Heart right ventricle (tissue), 16 donors: ENCODE measurements at places on chromosomes 6 and 20. TPM values are rescaled to one million over a fixed set of nuclear protein-coding genes. Genes with fewer than 3 reads are reported as not detected.

Gene TMEM74B
- 1.7 TPM for total RNA-seq

Gene PCMT1
- 147 TPM for total RNA-seq

Gene CYP39A1
- total RNA-seq: 4.1 TPM

Gene OTOR
- total RNA-seq: not detected

Gene RAET1L
- not detected for total RNA-seq

Gene SLC52A3
- total RNA-seq: 4.3 TPM

Gene SLC22A23
- 5.4 TPM for total RNA-seq

Gene RFX6
- total RNA-seq: not detected

Gene PTPRT
- 0.27 TPM for total RNA-seq

DNA sequence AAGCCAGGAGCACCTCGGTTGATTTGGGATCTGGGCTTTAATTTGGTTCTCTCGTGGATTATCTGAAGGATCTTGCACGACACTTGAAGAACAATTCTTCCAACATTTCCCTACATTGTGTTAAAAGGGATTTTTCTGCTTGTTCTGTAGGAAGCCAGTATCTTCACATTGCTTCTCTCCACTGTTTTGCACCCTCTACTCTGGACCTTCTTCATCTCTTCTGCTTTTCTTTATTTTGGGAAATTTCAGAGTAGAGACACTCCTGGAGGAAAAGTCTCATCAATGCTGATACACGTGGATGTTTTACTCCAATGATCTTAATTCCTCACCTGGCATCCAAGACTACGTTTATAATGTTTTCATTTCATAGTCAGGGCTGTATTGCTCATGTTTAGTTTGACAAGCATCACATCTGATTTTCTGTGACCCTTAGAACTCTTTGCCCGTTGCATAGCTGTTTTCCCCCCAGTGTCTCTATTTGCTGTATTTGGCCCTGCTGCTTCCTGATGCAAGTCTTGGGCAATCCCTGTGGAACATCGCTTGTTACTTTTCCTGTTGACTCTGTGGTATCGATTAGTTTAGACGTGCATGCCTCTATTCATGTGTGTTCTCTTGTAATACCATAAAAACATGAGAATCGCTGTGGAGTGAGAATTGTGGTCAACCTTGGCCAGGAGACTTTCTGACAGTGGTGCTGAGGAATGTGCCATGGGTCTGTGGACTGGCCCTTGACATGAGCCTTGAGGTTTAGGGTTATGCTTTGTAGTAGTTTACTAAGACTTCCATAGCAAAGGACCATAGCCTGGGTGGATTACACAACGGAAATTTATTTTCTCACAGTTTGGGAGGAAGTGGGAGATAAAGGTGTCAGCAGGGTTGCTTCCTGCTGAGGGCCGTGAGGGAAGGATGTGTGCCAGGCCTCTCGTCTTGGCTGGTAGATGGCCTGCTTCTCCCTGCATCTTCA lies 12.5 kb downstream of the PLCB1 start:
- no peak for DNase-seq
- no peaks in the 10 kb centered on the region for H3K27me3 ChIP-seq
- no peaks in the 10 kb centered on the region for H3K36me3 ChIP-seq
- H3K4me3 ChIP-seq: no peak overlapping the region
- H3K27ac ChIP-seq: peak overlapping the region; percentile 34
- H3K4me1 ChIP-seq: peaks cover 5% of the 10 kb centered on the region

GRCh38 chr20:57092112-57092899 lies 174.1 kb downstream of the BMP7 start:
- DNase-seq: peak; percentile 24
- no peaks in the 10 kb centered on the region for H3K4me1 ChIP-seq
- peaks cover 35% of the 10 kb centered on the region for H3K27me3 ChIP-seq
- no peak overlapping the region for H3K27ac ChIP-seq
- no peaks in the 10 kb centered on the region for H3K36me3 ChIP-seq
- no peak overlapping the region for H3K4me3 ChIP-seq

GRCh38 chr6:133871131-133871530 lies 17.8 kb upstream of the TCF21 start:
- DNase-seq: no peak
- no peaks in the 10 kb centered on the region for H3K4me1 ChIP-seq
- peaks cover 6% of the 10 kb centered on the region for H3K27me3 ChIP-seq
- H3K27ac ChIP-seq: no peak overlapping the region

DNA sequence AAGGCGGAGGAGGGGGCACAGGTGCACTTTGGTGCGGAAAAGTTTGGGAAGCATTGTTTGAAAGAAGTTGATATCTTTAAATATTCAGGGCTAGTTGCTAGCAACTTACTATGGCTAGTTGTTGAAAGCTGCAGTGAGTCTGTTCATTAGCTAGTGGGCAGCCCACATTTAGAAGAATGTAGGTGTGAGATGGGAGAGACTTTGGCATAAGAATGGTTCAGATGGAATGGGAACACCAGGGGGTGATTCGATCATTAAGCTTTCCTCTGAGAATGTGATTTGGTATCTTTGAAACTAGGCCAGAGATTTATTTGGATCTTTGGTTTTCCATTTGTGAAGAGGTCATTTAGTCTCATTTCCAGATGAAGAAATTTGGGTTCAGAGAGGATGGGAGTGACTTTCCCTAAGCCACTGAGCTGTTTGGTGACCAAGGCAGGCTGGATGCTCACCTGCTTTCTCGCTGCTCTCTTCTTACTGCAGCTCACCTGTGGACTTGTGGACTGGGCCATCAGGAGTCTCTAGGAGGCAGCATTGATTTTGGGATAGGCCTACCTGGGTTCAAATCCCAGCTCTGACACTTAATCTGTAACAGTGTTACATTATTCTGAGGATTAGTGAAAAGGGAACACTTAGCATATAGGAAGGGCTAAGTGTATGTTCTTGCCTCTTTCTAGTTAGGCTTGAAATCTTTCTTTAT lies 62.9 kb downstream of the CARMIL1 start:
- H3K27me3 ChIP-seq: no peaks in the 10 kb centered on the region
- DNase-seq: no peak
- peaks cover 3% of the 10 kb centered on the region for H3K4me1 ChIP-seq
- H3K27ac ChIP-seq: no peak overlapping the region
- no peaks in the 10 kb centered on the region for H3K36me3 ChIP-seq
- H3K4me3 ChIP-seq: no peak overlapping the region

GRCh38 chr20:64055893-64056638 lies 6.6 kb upstream of the SOX18 start:
- H3K27ac ChIP-seq: peak overlapping the region; percentile 85
- H3K27me3 ChIP-seq: peaks cover 18% of the 10 kb centered on the region
- H3K4me3 ChIP-seq: peak overlapping the region; percentile 27

DNA sequence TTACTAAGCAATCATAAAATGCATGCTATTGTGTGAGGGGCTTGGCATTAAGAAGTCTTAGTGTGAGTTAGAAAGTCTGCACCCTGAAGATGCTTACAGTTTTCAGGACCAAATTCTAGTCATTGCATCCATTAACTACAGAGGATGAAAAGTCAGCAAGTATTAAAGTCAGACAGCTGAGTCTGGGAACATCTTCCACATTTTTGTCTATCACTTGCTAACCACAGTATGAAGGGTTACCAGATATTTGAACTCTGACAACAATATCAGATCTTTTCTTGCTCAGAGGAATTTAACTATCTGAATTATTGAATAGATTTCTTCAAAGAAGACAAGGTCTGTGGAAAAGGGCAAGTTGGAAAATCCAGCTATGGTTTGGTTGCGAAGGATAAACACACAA lies 264.4 kb downstream of the BTBD9 start:
- no peak for DNase-seq
- no peak overlapping the region for H3K27ac ChIP-seq
- H3K4me3 ChIP-seq: no peak overlapping the region
- no peaks in the 10 kb centered on the region for H3K27me3 ChIP-seq
- peaks cover 10% of the 10 kb centered on the region for H3K4me1 ChIP-seq

GRCh38 chr20:2279253-2279779 lies 16.5 kb upstream of the TGM3 start:
- H3K27ac ChIP-seq: no peak overlapping the region
- no peak overlapping the region for H3K4me3 ChIP-seq
- H3K36me3 ChIP-seq: no peaks in the 10 kb centered on the region
- H3K27me3 ChIP-seq: peaks cover 7% of the 10 kb centered on the region
- no peak for DNase-seq

- no peaks in the 10 kb centered on the region for H3K36me3 ChIP-seq
- H3K27me3 ChIP-seq: no peaks in the 10 kb centered on the region
- DNase-seq: no peak
Measured at GRCh38 chr6:104688283-104688969, 171.3 kb downstream of the HACE1 start.

- DNase-seq: no peak
- H3K27ac ChIP-seq: no peak overlapping the region
- H3K27me3 ChIP-seq: no peaks in the 10 kb centered on the region
Measured at GRCh38 chr6:108549741-108550140, 11.0 kb upstream of the FOXO3 start.

GRCh38 chr6:136210398-136211165 lies 39.5 kb downstream of the MTFR2 start:
- H3K4me3 ChIP-seq: no peak overlapping the region
- DNase-seq: no peak
- no peak overlapping the region for H3K27ac ChIP-seq
- no peaks in the 10 kb centered on the region for H3K4me1 ChIP-seq

DNA sequence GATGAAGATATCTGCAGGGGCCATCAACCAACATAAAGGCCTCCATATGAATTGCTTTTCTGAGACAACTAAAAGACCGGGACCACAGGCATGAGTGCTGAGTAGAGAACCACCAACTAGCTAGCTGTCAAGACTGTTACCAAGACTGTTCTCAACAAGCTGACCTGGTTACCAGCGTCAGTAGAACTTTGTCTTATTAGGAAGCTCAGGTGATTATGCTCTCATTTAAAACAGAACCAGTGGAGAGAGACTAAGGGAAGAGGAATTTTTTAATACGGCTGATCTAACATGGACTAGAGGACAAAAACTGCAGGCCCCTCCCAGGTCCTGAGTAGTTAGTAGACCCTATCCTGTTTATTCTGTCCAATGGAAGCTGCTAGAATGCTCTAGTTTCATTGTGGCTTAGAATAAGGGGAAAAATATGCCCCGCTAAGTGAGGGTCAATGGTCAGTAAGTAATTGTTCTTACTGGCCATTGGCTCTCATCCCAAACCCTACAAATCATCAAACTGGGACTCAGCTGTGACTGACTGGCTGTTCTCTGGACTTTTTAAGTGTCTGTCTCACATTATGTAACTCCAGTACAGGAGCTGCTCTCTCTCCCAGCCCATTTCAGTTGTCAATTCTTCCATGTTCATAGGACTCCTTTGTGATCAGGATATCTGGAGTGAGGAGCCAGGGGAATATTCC lies 3.8 kb upstream of the DYNLRB1 start:
- peaks cover 41% of the 10 kb centered on the region for H3K36me3 ChIP-seq
- no peak overlapping the region for H3K27ac ChIP-seq
- H3K4me1 ChIP-seq: peaks cover 34% of the 10 kb centered on the region
- no peaks in the 10 kb centered on the region for H3K27me3 ChIP-seq
- no peak for DNase-seq

- no peak overlapping the region for H3K27ac ChIP-seq
- no peaks in the 10 kb centered on the region for H3K27me3 ChIP-seq
- H3K4me3 ChIP-seq: no peak overlapping the region
Measured at GRCh38 chr6:96007663-96008062, 8.1 kb upstream of the FUT9 start.

DNA sequence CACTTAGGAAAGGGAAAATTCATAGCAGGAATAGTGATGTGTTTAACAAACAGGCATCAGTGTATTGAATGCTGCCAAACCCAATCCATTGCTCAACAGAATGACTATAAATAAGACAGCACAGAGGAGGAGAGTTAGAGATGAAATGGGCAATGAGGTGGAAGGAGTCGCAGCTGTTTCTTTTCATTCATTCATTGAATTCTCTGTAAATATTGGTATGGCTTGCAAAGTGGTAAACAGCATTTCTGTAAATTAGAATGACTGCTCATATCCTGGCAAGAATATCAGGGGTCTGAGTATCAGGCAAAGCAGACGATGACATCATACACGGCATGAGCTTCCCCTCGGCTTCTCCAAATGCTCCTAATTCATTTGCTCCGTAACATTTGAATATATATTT lies 703.6 kb upstream of the SLC35B3 start:
- no peak for DNase-seq
- no peaks in the 10 kb centered on the region for H3K36me3 ChIP-seq
- no peak overlapping the region for H3K4me3 ChIP-seq
- no peak overlapping the region for H3K27ac ChIP-seq
- no peaks in the 10 kb centered on the region for H3K4me1 ChIP-seq
- H3K27me3 ChIP-seq: no peaks in the 10 kb centered on the region

- no peak overlapping the region for H3K27ac ChIP-seq
- no peak for DNase-seq
- no peaks in the 10 kb centered on the region for H3K4me1 ChIP-seq
- H3K4me3 ChIP-seq: no peak overlapping the region
- H3K36me3 ChIP-seq: no peaks in the 10 kb centered on the region
- no peaks in the 10 kb centered on the region for H3K27me3 ChIP-seq
Measured at GRCh38 chr6:83597051-83597450, 84.7 kb downstream of the PRSS35 start.
